Glomerular endothelial cell (primary cell): ENCODE measurements at places on chromosomes 1 and 21.

- no peak for DNase-seq
These were observed 12.1 kb downstream of the USP24 start for GRCh38 chr1:55203064-55203463.

DNA sequence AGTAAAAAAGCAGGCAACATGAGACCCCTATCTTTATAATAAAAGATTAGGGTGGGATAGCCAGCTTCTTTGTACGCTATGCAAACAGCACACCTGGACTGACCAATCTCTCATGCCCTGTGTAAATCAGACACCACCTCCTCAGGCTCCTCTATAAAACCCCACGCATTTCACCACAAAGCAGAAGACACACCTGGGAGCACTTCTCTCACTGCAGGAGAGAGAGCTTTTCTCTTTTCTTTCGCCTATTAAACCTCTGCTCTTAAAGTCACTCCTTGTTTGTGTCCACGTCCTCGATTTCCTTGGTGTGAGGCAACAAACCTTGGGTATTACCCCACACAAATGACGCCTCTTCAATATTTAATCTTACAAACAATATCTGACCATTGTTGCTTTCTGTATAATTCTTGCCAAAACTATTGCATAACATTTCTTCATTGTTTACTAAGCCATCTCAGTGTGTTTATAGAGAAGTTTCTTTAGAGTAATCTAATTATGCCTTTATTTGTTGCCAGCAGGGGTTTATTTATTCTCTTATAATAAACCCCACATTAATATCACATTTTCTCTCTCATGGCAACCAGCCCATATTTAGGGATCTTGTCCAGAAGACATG, 31.6 kb upstream of the NUF2 start:
- DNase-seq: no peak

GRCh38 chr1:245270063-245270462, 115.3 kb downstream of the KIF26B start:
- no peak for DNase-seq

DNA sequence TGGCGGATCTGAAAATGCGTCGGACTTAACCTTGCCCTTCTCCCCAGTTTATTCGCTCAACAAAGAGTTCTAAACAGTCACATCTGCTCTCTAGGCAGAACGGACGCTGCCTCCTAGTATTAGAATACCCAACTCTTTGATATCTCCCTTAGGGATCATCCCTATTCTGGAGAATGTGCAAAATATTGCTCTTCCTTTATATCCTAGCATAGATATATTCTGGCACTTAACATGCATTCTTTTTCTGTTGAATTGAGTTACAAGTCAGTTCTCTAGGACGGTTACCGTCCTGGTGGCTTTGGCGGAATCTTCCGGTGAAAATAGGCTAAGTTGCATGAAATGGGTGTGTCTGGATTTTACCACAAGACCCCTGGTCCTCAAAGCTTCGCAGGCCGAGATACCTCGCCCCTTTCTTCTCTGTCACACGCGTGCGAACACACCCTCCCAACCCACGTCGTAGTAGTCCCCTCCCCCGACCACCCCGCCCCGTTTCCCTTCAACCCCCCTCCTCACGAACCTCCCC, 501 bp upstream of the DNAJC6 start:
- no peak for DNase-seq

GRCh38 chr1:86239894-86240293, 83.3 kb upstream of the COL24A1 start:
- no peak for DNase-seq

GRCh38 chr1:208511242-208511860, 267.2 kb upstream of the PLXNA2 start:
- DNase-seq: no peak

DNA sequence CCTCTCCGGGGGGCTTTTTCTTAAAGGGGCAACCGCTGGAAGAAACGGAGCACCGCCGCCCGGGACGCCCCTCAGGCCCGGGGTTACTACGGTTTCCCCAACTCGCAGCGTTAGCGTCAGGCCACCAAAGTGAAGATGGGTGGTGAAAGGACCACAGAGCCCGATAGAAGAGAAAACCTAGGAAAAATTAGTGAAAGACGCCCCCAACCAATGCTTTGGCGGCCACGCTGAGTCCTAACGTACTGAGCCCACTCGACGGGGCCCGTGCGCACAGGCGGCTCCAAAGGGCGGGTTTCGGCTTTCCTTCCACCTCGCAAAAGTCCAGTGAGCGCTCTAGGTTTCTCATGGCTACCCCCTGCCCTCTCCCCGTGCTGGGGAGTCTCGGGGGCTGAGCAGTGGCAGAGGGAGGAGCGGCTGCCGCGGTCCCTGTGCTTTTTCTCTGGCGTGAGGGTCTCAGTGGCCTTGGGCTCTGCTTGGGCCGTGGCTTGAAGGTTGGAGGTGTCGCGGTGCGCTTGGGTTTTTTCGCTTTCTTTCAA, 12.2 kb upstream of the SPEN start:
- no peak for DNase-seq

DNA sequence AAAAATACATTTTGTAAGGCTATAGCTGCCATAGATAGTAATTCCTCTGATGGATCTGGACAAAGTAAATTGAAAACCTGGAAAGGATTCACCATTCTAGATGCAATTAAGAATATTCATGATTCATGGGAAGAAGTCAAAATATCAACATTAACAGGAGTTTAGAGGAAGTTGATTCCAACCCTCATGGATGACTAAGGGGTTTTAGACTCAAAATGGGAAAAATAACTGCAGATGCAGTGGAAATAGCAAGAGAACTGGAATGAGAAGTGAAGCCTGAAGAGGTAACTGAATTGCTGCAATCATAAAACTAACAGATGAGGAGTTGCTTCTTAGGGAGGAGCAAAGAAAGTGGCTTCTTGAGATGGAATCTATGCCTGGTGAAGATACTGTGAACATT, 230.8 kb downstream of the KCTD3 start:
- no peak for DNase-seq

GRCh38 chr1:222618880-222619596, 1.1 kb downstream of the MIA3 start:
- no peak for DNase-seq

DNA sequence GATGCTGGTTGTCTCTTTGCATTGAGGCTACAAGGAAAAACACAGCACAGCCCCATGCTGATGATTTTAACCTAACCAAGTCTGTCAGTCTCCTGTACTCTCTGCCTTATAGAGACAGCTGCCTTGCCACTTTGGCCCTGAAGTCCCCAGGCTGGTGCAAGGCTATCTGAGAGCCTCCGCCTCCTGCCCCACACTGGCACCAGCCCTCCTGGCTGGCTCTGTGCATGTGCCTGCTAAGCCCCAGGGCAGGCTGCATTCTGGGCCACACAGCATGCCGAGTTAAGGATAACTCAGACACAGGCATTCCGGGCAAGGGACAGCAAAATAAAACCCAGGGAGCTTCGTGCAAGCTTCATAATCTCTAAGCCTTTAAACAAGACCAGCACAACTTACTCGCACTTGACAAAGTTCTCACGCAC, 910 bp downstream of the RUNX1 start:
- DNase-seq: no peak

- no peak for DNase-seq
These were observed 39.1 kb downstream of the USP25 start for GRCh38 chr21:15768853-15769252.

- DNase-seq: peak; percentile 18
These were observed 31.9 kb downstream of the MROH9 start for GRCh38 chr1:170967042-170967910.

DNA sequence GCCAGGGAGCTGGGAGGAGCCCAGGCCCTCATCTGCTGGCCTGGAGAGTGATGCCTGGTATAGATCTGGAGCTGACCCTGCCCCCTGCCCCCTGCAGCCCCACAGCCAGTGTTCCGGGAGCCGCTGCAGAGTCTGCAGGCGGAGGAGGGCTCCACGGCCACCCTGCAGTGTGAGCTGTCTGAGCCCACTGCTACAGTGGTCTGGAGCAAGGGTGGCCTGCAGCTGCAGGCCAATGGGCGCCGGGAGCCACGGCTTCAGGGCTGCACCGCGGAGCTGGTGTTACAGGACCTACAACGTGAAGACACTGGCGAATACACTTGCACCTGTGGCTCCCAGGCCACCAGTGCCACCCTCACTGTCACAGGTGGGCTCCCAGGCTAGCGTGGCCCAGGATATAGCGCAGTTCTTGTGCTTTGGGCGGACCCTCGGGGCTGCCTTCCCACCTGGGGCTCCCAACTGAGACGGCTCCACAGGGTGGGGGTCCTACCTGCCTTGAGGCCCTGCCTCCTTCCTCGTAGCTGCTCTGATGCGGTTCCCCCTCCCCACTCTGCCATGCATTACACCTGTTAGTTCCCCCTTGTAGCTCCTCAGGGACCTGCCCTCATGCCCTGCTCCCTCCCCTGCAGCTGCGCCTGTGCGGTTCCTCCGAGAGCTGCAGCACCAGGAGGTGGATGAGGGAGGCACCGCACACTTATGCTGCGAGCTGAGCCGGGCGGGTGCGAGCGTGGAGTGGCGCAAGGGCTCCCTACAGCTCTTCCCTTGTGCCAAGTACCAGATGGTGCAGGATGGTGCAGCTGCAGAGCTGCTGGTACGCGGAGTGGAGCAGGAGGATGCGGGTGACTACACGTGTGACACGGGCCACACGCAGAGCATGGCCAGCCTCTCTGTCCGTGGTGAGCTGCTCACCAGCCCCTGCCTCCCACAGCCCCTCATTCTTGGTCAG, 98.7 kb downstream of the OBSCN start:
- DNase-seq: no peak

GRCh38 chr1:84998642-84999280, 1.8 kb upstream of the MCOLN2 start:
- no peak for DNase-seq

DNA sequence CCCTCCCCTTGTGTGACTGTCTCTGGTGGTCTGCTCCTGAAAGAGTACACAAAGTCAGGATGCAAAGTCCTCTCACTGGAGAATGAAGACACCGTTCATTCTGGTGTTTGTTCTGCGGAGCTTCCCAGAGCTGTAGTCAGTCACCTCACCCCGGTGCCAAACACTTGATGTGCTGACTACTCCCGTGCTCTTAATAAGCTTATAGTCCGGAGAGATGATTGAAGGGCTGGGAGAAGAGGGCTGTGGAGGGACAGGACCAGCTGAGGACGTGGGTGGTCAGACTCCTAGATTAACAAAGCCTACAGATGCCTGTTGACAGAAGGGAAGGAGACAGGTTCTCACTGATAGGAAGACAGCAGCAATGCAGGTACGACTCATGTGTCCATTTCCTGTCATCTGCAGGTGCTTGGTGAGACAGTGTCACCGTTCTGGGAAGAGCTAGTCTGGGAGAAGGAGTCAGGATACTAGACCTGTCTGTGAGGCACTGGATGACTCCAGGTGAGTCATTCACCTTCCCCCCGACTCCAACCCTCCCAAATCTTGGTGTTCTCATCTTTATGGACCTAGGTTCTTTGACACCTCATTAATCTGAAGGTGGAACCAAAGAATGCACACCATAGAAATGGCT, 40.4 kb upstream of the LRRN2 start:
- DNase-seq: no peak

- DNase-seq: no peak
These were observed 868 bp downstream of the C1orf21 start for GRCh38 chr1:184387476-184388318.

DNA sequence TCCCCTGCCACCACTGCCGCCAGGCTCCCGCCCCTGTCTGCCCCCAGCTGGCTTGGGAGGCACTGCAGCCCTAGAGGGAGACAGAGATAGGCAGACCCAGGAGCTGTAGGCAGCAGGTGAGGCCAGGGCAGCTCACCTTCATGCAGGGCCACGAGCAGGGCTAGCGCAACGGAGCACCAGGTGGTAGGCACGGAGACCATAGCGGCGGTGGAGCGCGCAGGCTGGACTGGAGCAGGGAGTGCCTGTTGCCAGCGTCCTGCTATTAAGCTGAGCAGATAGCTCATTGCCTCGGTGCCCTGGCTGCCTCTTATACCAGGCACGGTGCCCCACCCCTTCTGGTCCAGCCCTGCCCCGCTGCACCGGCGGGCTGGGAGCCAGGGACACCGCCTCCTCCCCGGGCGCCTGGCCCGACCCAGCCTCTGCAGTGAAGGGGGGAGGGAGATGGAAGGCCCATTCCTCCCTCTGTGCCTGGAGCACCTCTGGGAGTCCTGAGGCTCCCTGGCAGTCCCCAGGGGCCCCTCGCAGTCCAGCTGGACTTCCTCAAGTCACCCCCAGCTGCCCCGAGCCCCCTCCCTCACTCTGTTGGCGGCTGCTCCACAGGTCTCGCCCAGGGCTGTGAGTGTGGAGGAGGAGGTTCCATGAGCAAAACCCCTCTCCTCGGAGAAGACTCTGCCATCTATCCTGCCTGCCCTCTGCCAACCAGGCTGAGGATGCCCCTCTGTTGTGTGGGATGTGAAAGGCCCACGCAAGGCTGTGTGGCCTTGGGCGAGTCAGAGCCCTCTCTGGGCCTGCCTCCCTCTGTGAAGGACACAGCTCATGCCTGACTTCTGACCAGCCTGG, at the start of gene EDN2:
Gene EDN2 (minus strand): TSS at position 282 of the 840 bp plus-strand sequence. CDS start 82 bp downstream, at position 200.
- DNase-seq: no peak

- DNase-seq: no peak
These were observed 34.7 kb downstream of the TOMM20 start for GRCh38 chr1:235093696-235094592.

DNA sequence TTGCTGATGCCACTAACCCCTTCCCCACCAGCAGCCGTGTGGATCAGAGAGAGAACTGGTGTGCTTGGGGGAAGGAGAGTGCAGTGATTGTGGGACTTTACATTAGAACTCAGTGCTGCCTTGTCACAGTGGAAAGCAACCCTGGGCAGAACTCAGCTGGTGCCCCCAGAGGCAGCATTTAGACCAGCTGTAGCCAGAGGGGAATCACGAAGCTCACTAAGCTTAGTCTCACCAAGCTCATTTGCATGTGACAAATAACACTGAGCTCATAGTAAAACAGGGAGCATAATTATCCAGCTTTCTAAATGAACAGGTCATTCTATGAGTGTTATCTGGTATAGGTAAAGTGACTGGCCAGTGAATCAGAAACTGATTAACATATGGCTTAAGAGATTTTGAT, 9.8 kb upstream of the SMAP2 start:
- no peak for DNase-seq

GRCh38 chr1:204684571-204685235, 835 bp downstream of the LRRN2 start:
- no peak for DNase-seq

DNA sequence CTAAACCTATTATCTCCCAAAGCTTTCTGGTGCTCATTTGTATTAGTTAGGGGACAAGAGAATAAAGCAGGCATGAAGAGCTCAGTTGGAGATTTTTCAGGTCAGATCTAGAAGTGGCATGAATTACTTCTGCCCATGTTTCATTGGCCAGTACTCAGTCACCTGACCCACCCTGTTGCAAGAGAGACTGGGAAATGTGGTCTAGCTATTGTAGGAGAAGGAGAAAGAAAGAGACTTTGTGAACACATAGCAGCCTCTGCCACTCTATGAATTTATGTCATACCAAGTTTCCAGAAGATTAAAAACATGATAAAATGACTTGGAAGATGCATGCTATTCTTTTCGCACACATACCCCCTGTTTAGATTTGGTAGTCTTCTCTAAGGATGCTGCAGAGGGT, 302.3 kb upstream of the RUNX1 start:
- no peak for DNase-seq
